Dermis microvascular lymphatic vessel endothelial cell (primary cell): ENCODE measurements at places on chromosomes 5 and 9. TPM values are rescaled to one million over a fixed set of nuclear protein-coding genes. Genes with fewer than 3 reads are reported as not detected.

The POLR3G gene
- total RNA-seq, result 2.9 and 5.9 TPM in 2 replicates

The RNF180 gene
- 1.2 and 2.9 TPM in 2 replicates for total RNA-seq

The TLX3 gene
- not detected in 2 replicates for total RNA-seq

The DTWD2 gene
- 1.8 and 3.8 TPM in 2 replicates for total RNA-seq

The CTSV gene
- 0.25 and 0.77 TPM in 2 replicates for total RNA-seq

The SLC25A2 gene
- total RNA-seq, result under 0.01 and 0.13 TPM in 2 replicates
